ENCODE measurements at places on chromosomes 7 and 10.

DNA sequence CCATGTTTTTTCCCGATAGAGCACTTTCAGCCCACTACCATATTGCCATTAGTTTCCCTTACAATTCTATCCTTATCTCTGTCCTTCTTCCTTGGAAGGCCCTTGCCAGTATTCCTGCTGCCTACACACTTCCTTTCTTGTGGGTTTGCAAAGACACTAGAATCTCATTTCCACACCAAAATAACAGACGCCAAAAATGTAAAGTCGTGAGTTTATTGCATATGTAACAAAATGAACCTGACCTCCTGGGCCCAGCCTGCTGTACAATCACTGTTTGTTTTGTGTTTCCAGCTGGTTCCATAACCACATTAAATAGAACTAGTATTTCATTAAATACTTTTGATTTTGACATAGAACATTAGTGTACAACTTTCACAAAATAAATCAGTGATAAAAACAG is 116.7 kb downstream of the SMURF1 start:
- no peak for DNase-seq

DNA sequence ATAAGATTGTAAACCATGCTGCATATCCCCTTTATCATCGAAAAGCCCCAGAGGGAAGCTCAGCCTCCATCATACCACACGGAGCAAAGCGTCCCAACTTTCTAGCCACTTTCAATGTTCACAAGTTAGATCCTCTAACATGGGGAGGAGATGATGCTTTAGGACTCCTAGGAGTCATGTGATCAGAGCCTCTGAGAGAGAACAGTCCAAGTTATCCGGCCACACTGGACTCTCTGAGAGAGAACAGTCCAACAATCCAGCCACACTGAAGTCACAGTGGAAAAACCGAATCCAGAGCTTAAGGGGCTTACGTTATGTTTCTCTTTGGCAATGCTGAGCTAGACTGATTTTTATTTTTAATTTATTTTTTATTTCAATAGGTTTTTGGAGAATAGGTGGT is 72.5 kb downstream of the MALSU1 start:
- no peak for DNase-seq

GRCh38 chr10:46291817-46292572 is 5.2 kb downstream of the ANTXRL start:
- DNase-seq = peak; percentile 12

- DNase-seq = no peak
These were observed 48.5 kb upstream of the SLC29A3 start for GRCh38 chr10:71270301-71271220.

- no peak for DNase-seq
These were observed 84.1 kb downstream of the THSD7A start for GRCh38 chr7:11747715-11748485.

DNA sequence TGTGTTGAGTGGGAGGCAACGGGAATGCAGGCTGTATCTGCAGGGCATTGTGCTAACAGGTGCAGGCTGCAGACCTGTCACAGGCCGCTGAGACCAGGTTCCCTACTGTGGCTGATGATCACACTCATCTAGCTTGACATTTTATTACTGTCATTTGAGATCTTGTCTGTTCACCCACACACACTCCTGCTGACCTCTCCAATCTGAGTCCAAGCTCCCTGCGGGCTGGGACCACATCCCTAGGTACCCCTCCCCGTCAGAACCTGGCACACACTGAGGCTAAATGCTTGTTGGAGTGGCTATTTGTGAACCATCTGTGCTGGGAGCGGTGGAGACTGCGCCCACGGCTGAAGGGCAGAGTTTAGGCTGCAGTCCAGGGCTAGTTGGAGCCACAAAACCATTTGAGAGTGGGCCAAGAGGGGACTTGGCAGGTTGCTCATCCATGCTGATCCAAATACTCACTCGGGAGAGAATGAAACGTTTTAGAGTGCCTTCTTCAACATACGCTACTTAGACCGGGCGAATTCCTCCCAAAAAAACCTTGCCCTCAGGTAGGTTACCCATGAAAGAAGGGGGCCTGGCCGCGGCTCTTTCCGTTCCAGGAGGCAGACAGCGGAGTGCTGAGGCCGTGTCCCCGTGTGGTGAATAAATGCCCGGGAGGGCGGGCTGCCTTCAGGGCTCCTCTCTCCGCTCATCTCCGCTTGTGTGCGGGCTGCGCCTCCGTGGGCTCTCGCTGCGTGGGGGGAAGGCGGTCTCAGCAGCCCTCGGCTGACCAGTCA is 164.4 kb downstream of the RGS10 start:
- DNase-seq = no peak

DNA sequence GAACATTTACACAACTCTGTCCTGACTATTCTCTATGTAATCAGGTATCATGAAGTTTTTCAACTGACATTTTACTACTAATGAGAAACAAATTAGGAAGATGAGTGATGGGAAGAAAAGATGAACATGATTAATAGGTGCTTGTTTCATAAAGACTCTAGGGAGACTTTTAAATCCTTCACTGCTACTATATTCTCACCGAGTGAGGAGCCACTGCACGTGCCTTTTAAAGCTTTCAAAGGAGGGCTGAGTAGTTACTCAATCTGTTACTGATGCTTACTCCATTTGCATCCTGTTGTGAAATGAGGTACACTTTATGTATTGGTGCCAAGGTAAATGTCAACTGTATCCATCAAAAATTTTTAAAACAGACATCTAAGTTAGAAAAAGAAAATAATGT is 1.3 kb upstream of the COMMD3 start:
- no peak for DNase-seq

GRCh38 chr7:54774785-54775740 is 16.1 kb upstream of the SEC61G start:
- no peak for DNase-seq

GRCh38 chr7:99118077-99118476 is 25.8 kb downstream of the SMURF1 start:
- DNase-seq = no peak

GRCh38 chr7:134234216-134234615 is 82.5 kb downstream of the SLC35B4 start:
- no peak for DNase-seq

DNA sequence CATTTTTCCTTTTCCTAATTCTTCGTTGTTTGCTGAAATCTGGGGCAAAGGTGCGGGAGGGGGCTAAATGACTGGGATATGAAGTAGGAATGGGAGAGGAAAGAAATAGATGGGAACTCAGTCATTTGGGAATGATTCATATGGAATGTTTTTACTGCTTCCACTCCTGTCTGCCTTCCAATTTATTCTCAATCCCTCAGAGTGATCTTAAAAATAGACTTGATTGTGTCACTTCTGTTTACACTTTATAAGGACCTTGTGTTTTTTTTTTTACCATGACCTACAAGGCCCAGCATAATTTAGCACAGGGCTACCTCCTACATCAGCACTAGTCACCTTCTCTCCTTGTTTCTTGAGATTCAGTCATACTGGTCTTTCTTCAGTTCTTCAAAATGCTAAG is 97.9 kb downstream of the PTEN start:
- no peak for DNase-seq

- no peak for DNase-seq
These were observed 17.7 kb downstream of the PAXIP1 start for GRCh38 chr7:154985230-154985629.

DNA sequence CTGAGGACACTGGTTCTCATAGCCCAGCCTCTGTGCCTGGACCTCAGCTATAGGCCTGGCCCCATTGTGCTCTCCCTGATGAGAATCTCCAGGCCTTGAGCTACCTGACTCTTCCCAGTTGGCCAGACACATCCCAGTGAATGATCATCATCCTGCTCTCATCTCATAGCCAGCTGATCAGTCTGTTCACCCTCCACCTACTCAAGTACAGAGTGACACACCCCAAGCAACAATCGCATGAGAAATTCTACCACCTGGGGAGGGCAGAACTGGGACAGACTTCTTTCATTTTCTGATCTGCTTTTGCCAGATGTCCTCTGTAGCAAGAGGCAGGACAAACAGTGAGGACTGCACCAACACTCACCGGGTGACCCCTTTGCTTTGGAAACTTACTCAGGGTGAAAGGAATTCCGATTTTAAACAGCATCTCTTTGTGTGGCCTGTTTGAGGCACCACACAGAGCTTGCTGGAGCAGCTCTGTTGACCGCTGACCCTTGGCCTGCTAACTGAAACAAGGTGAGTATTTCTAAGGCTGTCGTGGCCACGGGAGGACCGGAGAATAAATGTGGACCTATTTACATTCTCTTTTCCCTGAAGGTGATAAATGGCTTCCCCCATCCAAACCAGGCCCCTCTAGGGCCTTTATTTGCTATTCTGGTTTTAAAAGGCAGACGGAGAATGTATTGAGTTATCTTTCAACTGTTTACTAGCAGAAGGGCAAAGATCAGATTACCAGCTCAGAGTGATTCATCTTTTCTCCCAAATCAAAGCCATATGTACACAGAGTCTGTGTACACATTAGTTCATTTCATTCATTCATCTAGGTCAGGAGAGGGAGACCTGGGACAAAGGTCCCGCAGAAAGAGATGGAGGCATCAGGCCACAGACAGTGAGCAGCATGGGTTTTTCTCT is 181.4 kb upstream of the TNS3 start:
- DNase-seq = no peak
